ENCODE measurements at places on chromosomes 5 and 9. TPM values are rescaled to one million over a fixed set of nuclear protein-coding genes. Genes with fewer than 3 reads are reported as not detected.

GRCh38 chr5:143105216-143105905 lies 298.1 kb downstream of the NR3C1 start:
- DNase-seq: no peak

GRCh38 chr5:139881143-139881733 lies 85.6 kb downstream of the PSD2 start:
- DNase-seq: no peak

DNA sequence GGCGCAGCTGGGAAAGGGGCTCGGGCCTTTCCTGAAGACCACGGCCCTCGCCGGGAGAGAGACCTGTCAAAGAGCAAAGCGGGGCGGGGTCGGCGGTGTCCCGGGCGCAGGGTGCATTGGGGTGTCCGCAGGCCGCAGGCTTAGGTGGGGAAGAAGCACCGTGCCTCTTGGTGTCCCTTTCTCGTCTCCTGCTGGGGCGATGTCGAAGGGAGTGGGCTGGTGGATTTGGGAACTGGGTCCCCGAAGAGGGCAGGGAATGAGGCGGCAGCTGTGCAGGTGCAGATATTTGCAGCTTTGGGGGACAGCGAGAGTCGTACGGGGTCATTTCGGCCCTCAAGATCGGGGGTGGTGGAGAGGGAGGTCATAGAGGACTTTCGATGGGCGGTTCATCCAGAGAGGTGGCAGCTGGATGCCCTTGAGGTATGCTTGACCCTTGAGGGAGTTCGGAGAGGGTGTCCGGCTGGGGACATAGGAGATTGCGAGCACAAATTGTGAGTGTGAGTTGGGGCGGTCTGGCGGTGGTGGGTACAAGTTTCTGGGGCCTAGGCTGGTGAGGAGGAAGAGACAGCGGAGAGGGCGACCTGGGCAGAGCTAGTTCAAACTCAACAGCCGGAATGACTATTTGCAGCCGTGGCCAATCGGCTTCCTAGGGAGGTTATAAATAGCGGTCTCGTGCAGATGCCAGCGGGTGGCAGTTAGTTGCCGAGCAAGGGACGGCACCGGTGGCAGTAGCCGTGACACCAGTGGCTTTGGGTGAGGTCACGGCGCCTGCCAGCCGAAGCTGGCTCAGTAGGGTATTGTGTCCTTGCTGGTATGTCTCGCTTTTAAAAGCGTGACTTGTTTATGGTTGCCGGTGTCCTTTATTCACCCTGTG lies 601 bp downstream of the NNT start:
- DNase-seq: peak; percentile 6

Gene HAVCR2
- total RNA-seq: 0.15 TPM

Gene NSMF
- total RNA-seq: 43.0 TPM

Gene LRRC14B
- total RNA-seq: not detected

Gene FAM169A
- 21.1 TPM for total RNA-seq
